Activated CD4-positive, alpha-beta T cell treated with anti-CD3 and anti-CD28 coated beads for 36 hours (primary cell): ENCODE measurements at places on chromosomes 1 and 21.

GRCh38 chr1:165369255-165369848, 12.8 kb upstream of the LMX1A start:
- peak; percentile 78 for DNase-seq
- no peak overlapping the region for H3K27ac ChIP-seq
- no peaks in the 10 kb centered on the region for H3K36me3 ChIP-seq
- no peak overlapping the region for H3K4me3 ChIP-seq

GRCh38 chr1:41349361-41350054, 11.7 kb upstream of the FOXO6 start:
- peaks cover 3% of the 10 kb centered on the region for H3K27me3 ChIP-seq
- H3K36me3 ChIP-seq, result no peaks in the 10 kb centered on the region
- H3K27ac ChIP-seq, result no peak overlapping the region
- no peak overlapping the region for H3K4me3 ChIP-seq
- peaks cover 3% of the 10 kb centered on the region for H3K4me1 ChIP-seq

GRCh38 chr21:23039846-23040245, 2041.6 kb downstream of the NCAM2 start:
- H3K4me3 ChIP-seq, result no peak overlapping the region
- H3K27ac ChIP-seq, result no peak overlapping the region
- H3K36me3 ChIP-seq, result no peaks in the 10 kb centered on the region
- no peaks in the 10 kb centered on the region for H3K4me1 ChIP-seq
- H3K27me3 ChIP-seq, result no peaks in the 10 kb centered on the region

DNA sequence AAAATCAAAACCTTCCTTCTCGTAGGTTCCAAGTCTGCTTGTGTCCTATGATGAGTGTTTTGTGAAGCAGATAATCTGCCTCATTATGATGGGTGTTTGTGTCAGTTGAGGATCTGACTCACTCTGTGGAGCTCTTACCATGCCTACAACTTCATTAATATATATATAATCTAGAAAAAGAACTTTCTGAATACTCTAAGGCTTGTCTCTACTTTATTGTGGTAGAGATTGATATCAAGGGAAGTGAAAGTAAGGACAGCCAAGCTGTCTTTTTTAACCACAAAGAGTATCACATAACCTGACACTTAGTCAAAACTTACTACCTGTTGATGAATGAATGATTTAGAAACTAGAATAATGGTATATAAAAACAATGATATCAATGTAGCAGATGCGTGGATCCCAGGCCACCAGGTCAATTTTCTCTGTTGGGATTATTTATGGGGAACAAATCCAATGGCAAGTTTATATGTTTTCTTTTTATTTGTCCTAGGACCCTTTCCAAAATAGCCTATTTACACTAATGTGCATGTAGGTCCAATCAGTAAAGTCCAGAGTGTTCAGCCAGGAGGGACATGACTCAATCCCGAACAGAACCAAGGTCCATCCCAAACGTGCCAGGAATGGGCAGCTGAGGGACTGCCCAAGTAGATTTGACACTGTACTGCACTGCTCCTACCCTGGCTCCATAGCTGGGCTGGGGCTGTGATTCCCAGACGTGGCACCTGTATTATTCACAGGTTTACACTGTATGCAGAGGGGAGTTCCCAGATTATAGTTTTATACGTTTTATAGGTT, 182.3 kb upstream of the GREM2 start:
- H3K36me3 ChIP-seq, result no peaks in the 10 kb centered on the region
- H3K4me3 ChIP-seq, result no peak overlapping the region
- H3K27ac ChIP-seq, result no peak overlapping the region

GRCh38 chr1:94236013-94236491, 1.3 kb downstream of the ARHGAP29 start:
- H3K27me3 ChIP-seq, result peaks cover 70% of the 10 kb centered on the region
- DNase-seq, result no peak
- H3K36me3 ChIP-seq, result no peaks in the 10 kb centered on the region
